ENCODE measurements at places on chromosomes 12 and 14. TPM values are rescaled to one million over a fixed set of nuclear protein-coding genes. Genes with fewer than 3 reads are reported as not detected.

DNA sequence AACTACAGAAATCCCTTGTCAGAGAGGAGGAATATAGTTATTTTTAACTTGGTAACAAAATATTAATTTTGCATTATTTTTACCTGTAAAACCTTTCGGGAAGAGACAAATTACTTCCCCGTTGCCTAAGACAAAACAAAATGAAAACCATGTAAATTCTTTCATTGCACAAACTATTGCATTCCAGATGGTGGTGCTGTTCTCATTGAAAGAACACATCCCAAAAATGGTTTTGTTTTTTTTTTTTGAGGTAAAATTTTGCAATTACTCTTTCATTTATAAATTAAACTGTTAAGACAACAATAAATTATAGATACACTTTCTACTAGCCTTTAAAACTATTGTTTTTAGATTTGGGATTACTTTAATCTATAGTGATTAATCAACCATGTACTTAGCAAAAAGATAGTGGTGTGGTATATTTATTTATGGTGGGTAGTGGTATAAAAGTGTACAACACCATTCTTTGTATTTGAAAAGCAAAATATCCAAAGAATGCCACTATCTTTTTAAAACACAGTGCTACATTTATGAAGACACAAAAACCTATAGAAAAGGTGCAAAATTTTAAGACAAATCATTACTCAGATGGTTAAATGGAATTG lies 115.5 kb downstream of the SLC38A1 start:
- peaks cover 9% of the 10 kb centered on the region for H3K4me1 ChIP-seq
- peaks cover 14% of the 10 kb centered on the region for H3K27me3 ChIP-seq

GRCh38 chr12:31897781-31898503 lies 61.3 kb upstream of the RESF1 start:
- peak; percentile 67 for DNase-seq
- H3K27me3 ChIP-seq, result no peaks in the 10 kb centered on the region
- H3K36me3 ChIP-seq, result peaks cover 59% of the 10 kb centered on the region
- peak overlapping the region; percentile 90 for H3K4me3 ChIP-seq
- H3K4me1 ChIP-seq, result peaks cover 56% of the 10 kb centered on the region

DNA sequence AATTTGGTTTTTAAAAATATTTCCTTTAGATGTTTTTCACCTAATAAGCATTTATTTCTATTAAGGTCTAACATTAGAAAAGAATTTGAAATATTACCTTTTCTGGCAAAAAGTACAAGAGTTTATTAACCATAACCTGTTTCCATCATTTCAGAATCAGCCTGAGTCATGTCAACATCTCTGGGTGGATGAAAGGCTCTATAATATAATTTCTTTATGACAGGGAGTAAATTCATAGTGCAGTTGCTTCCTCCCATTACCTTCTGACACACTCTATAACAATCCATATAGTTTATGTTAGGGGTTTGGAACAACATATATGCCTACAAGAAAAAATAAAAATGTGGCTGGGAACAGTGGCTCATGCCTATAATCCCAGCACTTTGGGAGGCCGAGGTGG lies 134.5 kb downstream of the SLC2A13 start:
- H3K27ac ChIP-seq, result no peak overlapping the region
- H3K4me1 ChIP-seq, result no peaks in the 10 kb centered on the region
- no peaks in the 10 kb centered on the region for H3K27me3 ChIP-seq

- H3K27ac ChIP-seq, result no peak overlapping the region
- no peak for DNase-seq
- H3K4me3 ChIP-seq, result no peak overlapping the region
Measured at GRCh38 chr12:76939701-76940100, 60.9 kb upstream of the CSRP2 start.

DNA sequence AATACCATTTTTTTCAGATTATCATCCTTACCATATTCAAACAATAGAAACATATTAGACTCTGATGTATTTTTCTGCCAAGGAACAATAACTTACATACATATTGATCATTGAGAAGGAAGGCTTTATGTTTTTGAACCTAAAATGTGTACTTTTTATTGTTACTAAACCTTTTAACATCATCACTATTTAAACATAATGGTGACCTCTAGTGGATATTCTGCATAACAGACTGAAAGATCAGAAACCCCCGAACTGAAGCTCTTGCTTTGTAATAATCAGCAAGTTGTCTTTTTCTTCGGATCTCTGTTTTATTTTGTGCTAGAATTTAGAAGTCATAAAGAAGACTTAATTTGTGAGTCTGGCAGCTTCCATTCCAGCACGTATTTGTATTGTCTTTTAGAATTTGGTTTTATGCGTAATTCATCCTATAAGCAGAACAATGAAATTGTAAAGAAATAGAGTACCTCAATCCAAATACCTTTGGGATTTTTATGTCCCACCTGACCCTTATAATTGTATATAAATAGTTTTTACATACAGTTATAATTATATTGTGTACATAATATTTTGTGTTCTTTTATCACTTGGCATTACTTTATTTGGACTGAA lies 125.9 kb upstream of the ATF1 start:
- H3K27me3 ChIP-seq, result no peaks in the 10 kb centered on the region
- H3K36me3 ChIP-seq, result no peaks in the 10 kb centered on the region
- H3K27ac ChIP-seq, result no peak overlapping the region
- H3K4me1 ChIP-seq, result peaks cover 15% of the 10 kb centered on the region

- no peak overlapping the region for H3K27ac ChIP-seq
- H3K27me3 ChIP-seq, result no peaks in the 10 kb centered on the region
- no peak overlapping the region for H3K4me3 ChIP-seq
- H3K4me1 ChIP-seq, result no peaks in the 10 kb centered on the region
- H3K36me3 ChIP-seq, result no peaks in the 10 kb centered on the region
Measured at GRCh38 chr12:42962384-42962783, 372.8 kb upstream of the PRICKLE1 start.

DNA sequence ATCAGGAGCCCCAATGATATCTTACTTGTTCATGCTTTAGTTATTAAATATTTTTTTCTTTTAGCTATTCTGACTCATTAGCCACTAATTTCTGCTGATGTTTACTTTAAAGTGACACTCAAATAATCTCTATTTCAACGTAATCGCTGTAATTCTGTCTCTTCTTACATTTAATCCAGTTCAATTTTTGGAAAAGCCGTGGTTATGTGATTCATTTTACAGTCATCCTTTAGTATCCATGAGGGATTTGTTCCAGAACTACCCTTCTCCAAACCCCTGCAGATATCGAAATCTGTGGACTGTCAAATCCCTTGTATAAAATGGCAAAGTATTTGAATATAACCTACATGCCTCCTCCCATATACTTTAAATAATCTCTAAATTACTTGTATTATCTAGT lies 1103.4 kb downstream of the LRFN5 start:
- no peaks in the 10 kb centered on the region for H3K27me3 ChIP-seq
- no peaks in the 10 kb centered on the region for H3K4me1 ChIP-seq
- DNase-seq, result no peak
- H3K27ac ChIP-seq, result no peak overlapping the region
- no peak overlapping the region for H3K4me3 ChIP-seq

GRCh38 chr12:27387473-27387872 lies 54.8 kb downstream of the BMAL2 start:
- no peak for DNase-seq
- no peak overlapping the region for H3K4me3 ChIP-seq

DNA sequence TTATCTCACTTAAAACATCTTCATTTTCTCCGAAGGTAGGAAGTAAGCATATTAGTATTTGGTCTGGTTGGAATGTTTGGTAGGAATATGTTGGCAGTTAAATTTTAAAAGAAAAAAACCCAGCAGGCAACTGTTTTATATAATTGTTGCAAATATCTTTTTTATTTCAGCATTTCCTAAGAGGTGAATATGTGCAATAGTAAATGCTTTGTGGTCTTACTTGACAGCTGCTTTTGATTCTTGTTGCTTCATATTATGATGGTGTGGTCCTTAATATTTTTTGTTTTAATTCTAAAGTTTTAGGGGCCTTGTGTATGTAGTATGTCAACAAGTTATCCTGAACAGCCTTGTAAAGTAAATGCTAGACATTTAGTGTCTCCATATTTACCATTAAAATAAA lies 6.3 kb downstream of the TRAFD1 start:
- no peaks in the 10 kb centered on the region for H3K27me3 ChIP-seq
- DNase-seq, result no peak
- H3K27ac ChIP-seq, result peak overlapping the region; percentile 97
- peaks cover 14% of the 10 kb centered on the region for H3K36me3 ChIP-seq
- H3K4me1 ChIP-seq, result peaks cover 33% of the 10 kb centered on the region

GRCh38 chr14:104682107-104682593 lies 7.3 kb upstream of the INF2 start:
- no peak overlapping the region for H3K27ac ChIP-seq
- no peak for DNase-seq
- peaks cover 8% of the 10 kb centered on the region for H3K27me3 ChIP-seq
- peaks cover 10% of the 10 kb centered on the region for H3K4me1 ChIP-seq
- no peak overlapping the region for H3K4me3 ChIP-seq

GRCh38 chr12:68559984-68560850 lies 50.5 kb upstream of the RAP1B start:
- peaks cover 28% of the 10 kb centered on the region for H3K4me1 ChIP-seq
- no peak overlapping the region for H3K27ac ChIP-seq
- no peak overlapping the region for H3K4me3 ChIP-seq
- H3K36me3 ChIP-seq, result peaks cover 4% of the 10 kb centered on the region
- no peaks in the 10 kb centered on the region for H3K27me3 ChIP-seq
- DNase-seq, result no peak

- no peak overlapping the region for H3K4me3 ChIP-seq
- no peak overlapping the region for H3K27ac ChIP-seq
- peaks cover 19% of the 10 kb centered on the region for H3K4me1 ChIP-seq
- no peaks in the 10 kb centered on the region for H3K27me3 ChIP-seq
- DNase-seq, result no peak
Measured at GRCh38 chr12:94286583-94287244, 138.3 kb downstream of the PLXNC1 start.

DNA sequence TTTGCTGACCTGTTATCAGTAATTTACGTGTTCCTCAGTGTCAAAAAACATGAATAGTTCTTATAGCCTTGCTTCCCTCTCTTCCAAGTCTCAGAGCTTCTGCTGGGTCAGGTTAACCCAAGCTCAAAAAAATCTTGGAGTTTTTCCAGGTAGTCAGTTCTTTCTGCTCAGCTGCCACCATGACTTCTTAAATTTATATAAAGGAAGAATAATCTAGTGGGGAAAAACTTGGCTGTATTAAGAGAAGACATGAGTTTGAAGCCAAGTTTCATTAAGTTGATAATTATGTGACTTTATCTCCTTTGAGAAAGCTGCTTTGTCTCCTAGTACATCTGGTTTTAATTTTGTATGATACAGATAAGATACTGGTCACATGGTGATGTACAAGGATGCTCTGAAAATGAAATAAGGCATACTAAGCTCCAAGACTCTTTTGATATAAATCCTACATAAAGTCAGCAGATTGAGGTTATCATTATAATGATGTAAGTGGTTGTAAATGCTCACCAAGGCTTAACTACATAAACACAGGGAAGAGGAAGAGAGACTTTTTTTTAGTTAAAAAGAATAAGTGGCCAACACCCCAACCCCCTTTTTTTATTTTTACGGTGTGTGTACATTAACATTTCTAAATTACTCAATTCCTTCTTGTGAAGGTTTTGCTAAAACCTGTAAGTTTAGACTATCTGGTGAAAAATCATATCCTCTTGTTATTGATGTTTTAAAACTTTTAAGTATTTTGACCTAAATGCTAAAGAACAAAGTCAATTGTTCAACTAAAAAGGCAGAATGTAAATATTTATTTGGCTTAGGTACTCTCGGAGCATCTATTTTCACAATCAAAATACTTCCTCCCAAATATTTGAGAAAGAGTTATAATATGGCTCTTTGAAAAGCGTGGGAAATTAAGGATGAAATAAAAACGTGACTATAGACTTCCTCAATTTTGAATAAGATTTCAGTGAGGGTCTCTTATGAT lies 84.1 kb upstream of the SLC38A2 start:
- peak overlapping the region; percentile 61 for H3K4me3 ChIP-seq
- peak overlapping the region; percentile 16 for H3K27ac ChIP-seq
- no peaks in the 10 kb centered on the region for H3K36me3 ChIP-seq
- peaks cover 61% of the 10 kb centered on the region for H3K4me1 ChIP-seq
- H3K27me3 ChIP-seq, result no peaks in the 10 kb centered on the region
- no peak for DNase-seq

DNA sequence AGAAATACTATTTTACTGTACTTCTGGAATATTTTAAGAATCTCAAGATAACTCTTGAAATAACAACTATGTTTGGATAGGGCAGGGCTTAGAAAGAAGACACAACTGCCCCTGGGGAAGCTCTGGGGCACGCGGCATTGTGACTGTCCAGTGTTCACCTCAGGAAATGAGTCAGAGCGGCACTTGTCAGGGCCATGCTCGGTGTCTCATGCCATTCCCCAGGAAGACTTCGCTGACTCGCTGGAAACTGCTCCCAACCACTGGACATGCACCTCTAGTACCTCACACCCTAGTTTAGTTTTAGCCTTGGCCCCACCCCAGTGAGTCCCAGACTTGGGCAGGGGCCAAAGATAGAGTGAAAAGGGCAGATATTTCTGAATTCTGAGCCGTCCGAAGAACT lies 192.0 kb downstream of the TTC7B start:
- DNase-seq, result no peak
- no peak overlapping the region for H3K4me3 ChIP-seq
- H3K27ac ChIP-seq, result no peak overlapping the region
- no peaks in the 10 kb centered on the region for H3K27me3 ChIP-seq
- no peaks in the 10 kb centered on the region for H3K36me3 ChIP-seq

DNA sequence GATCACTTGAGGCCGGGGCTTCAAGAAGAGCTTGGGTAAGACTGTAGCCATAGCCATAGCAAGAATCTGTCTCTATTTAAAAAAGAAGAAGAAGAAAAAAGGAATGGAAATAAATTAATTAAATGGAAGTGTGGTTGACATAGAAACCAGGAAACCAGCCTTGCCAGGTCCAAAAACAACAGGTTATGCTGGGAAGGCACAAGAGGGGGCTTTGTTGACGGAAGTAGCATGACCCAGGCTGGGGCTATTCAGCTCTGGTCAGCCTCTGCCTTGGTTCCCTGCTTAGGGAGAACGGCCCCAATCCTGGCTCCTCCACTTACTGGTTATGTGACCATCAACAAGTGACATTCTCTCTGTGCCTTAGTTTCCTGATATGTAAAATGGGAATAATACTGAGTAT lies 14.4 kb upstream of the GPR68 start:
- peaks cover 68% of the 10 kb centered on the region for H3K4me1 ChIP-seq
- no peaks in the 10 kb centered on the region for H3K36me3 ChIP-seq
- peak overlapping the region; percentile 26 for H3K27ac ChIP-seq
- H3K4me3 ChIP-seq, result no peak overlapping the region
- DNase-seq, result no peak

- no peak overlapping the region for H3K27ac ChIP-seq
- peaks cover 23% of the 10 kb centered on the region for H3K27me3 ChIP-seq
- H3K4me3 ChIP-seq, result no peak overlapping the region
- peaks cover 12% of the 10 kb centered on the region for H3K36me3 ChIP-seq
- H3K4me1 ChIP-seq, result no peaks in the 10 kb centered on the region
- no peak for DNase-seq
Measured at GRCh38 chr14:101103321-101103901, 199.9 kb upstream of the RTL1 start.

Gene PMCH
- not detected for total RNA-seq

Gene ZNF705A
- not detected for total RNA-seq

Gene HOXC10
- not detected for total RNA-seq

Gene CISTR
- total RNA-seq, result not detected

Gene KCNH3
- total RNA-seq, result 0.70 TPM

Gene KCNMB4
- total RNA-seq, result not detected

Measured in natural killer cell treated with Interleukin-12 subunit alpha and Interleukin-12 subunit beta and Interleukin-15 and Interleukin-18, amount 100 ng/mL, for 72 hours (primary cell).